ENCODE measurements at places on chromosomes 6 and 20.

- no peak for DNase-seq
Observed at GRCh38 chr20:31712564-31713311, 9.9 kb downstream of the BCL2L1 start.

- no peak for DNase-seq
Observed at GRCh38 chr20:31675828-31676608, 38.3 kb downstream of the COX4I2 start.

GRCh38 chr6:145086197-145086596, 649.1 kb downstream of the EPM2A start:
- no peak for DNase-seq

GRCh38 chr6:66740346-66740745, 1033.3 kb upstream of the EYS start:
- no peak for DNase-seq

- peak; percentile 60 for DNase-seq
Observed at GRCh38 chr20:41011551-41012067, 17.0 kb upstream of the TOP1 start.

DNA sequence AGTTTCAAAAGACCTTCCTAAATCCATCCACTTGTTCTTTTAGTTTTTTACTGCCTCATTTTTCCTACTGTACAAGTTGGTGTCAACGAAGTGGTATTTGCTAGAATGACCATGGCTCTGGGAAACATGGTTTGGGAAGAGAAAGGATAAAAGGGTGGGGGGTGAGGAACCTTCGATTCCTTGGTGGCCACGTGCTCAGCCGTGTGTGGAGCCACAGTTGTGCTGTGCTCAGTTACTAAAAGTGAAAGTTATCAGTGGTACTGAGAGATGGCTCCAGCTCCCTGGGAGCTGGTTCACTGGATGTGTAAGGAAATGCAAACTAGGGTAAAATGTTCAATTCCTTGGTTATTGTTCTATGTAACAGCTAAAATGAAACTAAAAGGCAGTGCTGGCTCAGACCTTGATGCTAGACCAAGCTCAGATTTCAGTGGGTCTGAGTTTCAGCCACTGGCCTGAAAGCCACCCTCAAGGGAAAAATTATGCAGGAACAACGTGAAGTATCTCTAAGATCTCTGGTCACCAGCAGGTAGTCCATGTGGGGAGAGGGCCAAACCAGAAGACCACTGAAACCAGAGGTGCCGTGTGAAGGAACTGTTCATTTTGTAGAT, 7.4 kb upstream of the SLC22A2 start:
- no peak for DNase-seq

DNA sequence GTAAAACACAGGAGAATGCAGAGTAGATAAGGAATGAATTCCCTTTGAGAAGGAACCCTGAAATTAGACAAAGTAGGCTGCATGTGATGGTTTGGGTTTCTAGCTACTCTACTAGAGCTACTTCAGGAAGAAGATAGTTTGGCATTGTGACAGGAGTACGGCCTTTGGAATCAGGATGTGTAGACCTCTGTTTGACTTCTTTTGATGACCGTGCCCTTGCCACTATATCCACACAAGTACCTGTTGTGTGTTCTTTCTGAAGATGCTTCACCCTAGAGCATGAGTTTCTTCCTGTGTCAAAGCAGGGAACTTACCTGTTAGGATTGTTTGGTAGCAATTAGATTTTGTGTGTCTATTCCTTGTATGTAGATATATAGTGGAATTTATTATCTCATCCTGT, 41.7 kb downstream of the CD2AP start:
- no peak for DNase-seq

GRCh38 chr20:2172305-2173175, 70.9 kb downstream of the STK35 start:
- peak; percentile 81 for DNase-seq

Measured in suppressor macrophage treated with lipopolysaccharide for 4 hours (primary cell).